ENCODE measurements at places on chromosomes 1 and 21. TPM values are rescaled to one million over a fixed set of nuclear protein-coding genes. Genes with fewer than 3 reads are reported as not detected.

IL12RB2 gene
- total RNA-seq, result 1.1 TPM

VCAM1 gene
- total RNA-seq, result 46.8 TPM

CD1B gene
- not detected for total RNA-seq

AMY1C gene
- not detected for total RNA-seq

HSD3B2 gene
- not detected for total RNA-seq

AGO1 gene
- total RNA-seq, result 18.7 TPM

DNA sequence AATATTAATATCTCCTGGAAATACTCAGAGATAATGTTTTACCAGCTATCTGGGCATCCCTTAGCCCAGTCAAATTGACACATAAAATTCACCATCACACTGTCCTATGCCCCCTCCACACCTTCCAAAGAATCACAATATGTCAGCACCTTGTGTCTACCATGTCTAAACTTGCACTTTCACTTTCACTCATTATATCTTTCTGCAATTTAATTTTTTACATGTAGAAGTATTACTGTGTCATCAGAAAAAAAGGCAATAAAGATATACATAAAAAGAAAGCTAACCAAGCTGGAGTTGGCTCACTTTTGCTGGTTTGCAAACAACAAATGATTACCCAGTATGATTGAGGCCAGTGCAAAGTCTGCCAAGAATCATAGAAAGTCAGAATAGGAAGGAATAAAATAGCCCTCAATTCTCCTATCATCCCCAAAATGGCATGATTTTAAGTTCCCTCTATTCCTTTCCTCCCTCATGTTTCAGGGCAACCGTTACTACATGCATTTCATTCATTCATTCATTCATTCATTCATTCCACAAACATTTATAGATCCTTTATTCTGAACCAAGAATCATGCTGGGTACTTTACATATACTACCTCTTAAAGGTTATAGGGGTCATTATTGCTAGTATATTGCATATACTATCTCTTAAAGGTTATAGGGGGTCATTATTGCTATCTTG lies 5.9 kb upstream of the LUZP1 start:
- DNase-seq, result no peak

DNA sequence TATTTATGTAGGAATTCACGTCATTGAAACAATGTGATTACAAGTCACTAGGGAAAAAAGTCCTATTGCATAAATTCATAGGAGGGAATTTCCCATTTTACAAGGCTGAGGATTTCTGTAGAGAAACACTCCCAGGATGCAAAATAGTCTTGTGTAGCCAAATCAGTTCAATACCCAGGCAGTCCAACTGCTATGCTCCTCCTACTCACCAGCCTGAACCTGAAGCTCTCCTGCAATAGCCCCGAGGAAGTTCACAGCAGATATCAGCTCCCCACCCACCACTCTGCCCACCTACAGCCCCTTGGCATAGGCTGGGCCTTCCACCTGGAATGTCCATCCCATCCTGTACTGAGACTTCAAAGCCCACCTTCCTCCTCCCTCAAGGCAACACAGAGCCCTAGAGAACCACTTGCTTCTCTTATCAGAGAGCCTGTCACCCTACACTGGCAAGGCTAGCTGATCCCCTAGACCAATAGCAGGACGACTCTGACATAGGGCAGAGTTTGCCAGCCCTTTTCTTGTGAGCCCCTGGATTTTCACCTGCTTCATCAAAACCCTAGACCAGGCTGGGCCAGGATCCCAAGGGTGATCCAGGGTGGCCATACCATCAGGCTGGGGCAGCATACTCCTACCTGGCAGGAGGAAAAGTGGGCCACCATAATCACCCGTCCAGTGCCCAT lies 1.5 kb downstream of the LSS start:
- DNase-seq, result no peak

DNA sequence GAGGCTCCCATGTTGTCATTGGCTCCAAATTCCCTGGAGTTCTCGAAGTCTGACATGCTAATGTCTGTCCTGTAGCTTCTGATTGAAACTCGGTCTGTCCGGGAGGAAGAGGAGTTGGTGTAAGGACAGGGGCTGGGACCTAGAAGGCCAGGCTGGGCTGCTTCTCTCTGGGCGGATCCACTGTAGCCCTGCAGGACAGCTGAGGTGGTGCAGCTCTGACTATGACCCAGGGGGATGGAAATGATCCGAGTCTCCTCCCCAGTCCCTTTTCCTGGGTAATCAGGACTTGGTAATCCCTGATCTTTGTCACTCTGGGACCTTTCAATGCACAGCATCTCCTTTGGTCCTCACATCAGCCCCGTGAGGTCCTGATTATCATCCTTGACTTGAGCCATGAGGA lies 10.0 kb upstream of the FCMR start:
- no peak for DNase-seq

GRCh38 chr1:24294716-24295371 lies 24.3 kb upstream of the GRHL3 start:
- peak; percentile 89 for DNase-seq

GRCh38 chr21:19343711-19344110 lies 940.1 kb upstream of the TMPRSS15 start:
- DNase-seq, result no peak

DNA sequence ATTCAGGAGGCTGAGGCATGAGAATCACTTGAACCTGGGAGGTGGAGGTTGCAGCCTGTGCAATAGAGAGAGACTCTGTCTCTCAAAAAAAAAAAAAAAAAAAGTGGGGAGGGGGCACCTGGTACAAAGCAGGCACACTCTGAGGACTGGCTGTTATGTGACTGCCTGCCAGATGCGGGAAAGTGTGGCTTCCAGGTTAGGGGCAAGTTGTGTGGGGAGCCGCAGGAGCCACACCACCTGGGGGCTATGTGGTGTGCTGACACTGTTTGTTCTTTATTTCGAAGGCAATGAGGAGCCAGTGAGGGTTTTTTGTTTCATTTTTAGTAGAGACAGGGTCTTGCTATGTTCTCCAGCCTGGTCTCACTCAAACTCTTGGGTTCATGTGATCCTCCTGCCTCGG lies 5.7 kb downstream of the THEMIS2 start:
- DNase-seq, result no peak

GRCh38 chr1:185789501-185790193 lies 55.5 kb downstream of the HMCN1 start:
- no peak for DNase-seq

- DNase-seq, result no peak
Observed at GRCh38 chr21:35886887-35887286, 173.4 kb downstream of the SETD4 start.

All from uterus (tissue), 4 donors.